ENCODE measurements at places on chromosomes 2 and 18. TPM values are rescaled to one million over a fixed set of nuclear protein-coding genes. Genes with fewer than 3 reads are reported as not detected.

DNA sequence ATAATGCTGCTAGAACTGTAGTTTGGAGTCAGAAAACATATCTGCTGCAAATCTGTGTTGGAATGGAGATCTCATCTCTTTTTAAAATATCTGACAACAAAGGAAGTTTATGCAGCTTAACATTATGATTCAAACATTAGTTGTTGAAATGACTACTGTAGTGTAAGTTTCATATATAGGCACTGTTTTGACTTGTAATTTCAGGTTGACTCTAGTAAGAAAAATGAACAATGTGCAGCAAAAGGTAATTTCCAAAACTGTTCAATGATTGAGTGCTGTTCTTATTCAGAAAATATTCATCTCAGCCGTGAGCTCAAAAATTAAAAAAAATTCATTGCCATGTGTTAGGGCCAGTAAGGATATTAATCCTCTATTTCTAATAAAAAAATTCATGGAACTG is 48.5 kb downstream of the CCDC138 start:
- no peak overlapping the region for H3K4me3 ChIP-seq
- no peak for DNase-seq
- peaks cover 2% of the 10 kb centered on the region for H3K36me3 ChIP-seq
- H3K27ac ChIP-seq: no peak overlapping the region
- no peaks in the 10 kb centered on the region for H3K27me3 ChIP-seq

- no peaks in the 10 kb centered on the region for H3K4me1 ChIP-seq
- no peaks in the 10 kb centered on the region for H3K27me3 ChIP-seq
- no peak for DNase-seq
- H3K27ac ChIP-seq: no peak overlapping the region
Measured at GRCh38 chr18:78779996-78780718, 199.5 kb upstream of the SALL3 start.

DNA sequence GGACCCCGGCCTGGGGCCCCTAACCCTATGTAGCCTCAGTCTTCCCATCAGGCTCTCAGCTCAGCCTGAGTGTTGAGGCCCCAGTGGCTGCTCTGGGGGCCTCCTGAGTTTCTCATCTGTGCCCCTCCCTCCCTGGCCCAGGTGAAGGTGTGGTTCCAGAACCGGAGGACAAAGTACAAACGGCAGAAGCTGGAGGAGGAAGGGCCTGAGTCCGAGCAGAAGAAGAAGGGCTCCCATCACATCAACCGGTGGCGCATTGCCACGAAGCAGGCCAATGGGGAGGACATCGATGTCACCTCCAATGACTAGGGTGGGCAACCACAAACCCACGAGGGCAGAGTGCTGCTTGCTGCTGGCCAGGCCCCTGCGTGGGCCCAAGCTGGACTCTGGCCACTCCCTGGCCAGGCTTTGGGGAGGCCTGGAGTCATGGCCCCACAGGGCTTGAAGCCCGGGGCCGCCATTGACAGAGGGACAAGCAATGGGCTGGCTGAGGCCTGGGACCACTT is 16.4 kb downstream of the EMX1 start:
- no peak overlapping the region for H3K4me3 ChIP-seq
- no peaks in the 10 kb centered on the region for H3K4me1 ChIP-seq
- no peak for DNase-seq
- no peak overlapping the region for H3K27ac ChIP-seq
- H3K36me3 ChIP-seq: no peaks in the 10 kb centered on the region

DNA sequence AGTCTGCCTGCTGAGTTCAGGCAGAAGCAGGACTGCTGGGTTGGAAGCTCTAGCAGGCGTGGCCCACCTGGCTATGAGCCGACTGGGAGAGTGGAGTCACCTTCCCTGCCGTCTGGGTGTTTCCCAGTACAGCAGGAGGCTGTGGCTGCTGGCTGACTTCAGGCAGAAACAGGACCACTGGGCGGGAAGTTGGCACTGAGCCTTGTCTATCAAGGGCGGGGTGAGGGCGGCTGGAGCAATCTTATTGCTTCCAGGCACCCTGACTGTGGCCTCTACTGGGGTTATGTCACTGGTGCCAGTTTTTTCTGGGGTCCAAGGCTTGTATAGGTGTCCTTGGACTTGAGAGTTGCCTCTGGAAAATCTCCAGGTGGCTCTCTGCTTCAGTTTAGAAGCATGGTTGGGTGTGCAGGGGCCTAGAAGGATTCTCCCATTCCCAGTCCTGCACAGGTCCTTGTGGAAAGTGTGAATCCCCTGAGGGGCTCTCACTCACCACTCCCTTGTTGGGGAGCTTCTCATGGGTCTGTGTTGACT is 30.5 kb downstream of the LTBP1 start:
- peaks cover 5% of the 10 kb centered on the region for H3K4me1 ChIP-seq
- no peak overlapping the region for H3K27ac ChIP-seq
- no peaks in the 10 kb centered on the region for H3K36me3 ChIP-seq
- peak; percentile 92 for DNase-seq
- no peak overlapping the region for H3K4me3 ChIP-seq
- no peaks in the 10 kb centered on the region for H3K27me3 ChIP-seq

DNA sequence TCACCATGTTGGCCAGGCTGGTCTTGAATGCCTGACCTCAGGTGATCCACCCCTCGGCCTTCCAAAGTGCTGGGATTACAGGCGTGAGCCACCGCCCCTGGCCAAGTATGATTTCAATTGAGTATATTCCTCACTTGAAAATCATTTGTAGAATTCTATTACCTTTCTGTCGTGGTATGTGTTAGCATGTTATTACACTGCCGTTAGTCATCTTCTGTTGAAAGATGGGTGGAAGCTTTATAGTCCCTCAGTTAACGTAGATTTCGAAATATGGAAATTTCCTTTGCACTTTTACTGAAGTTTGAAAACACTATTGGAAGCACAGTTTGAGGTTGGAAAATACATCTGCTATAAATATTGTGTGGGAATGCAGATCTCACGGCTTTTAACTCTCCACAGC is 14.7 kb downstream of the NIFK start:
- no peak overlapping the region for H3K27ac ChIP-seq
- H3K4me1 ChIP-seq: no peaks in the 10 kb centered on the region
- no peaks in the 10 kb centered on the region for H3K36me3 ChIP-seq
- H3K27me3 ChIP-seq: no peaks in the 10 kb centered on the region
- H3K4me3 ChIP-seq: no peak overlapping the region
- no peak for DNase-seq

UGT1A4 gene
- 446 TPM for polyA plus RNA-seq

- no peak overlapping the region for H3K27ac ChIP-seq
- no peaks in the 10 kb centered on the region for H3K4me1 ChIP-seq
- H3K27me3 ChIP-seq: no peaks in the 10 kb centered on the region
Measured at GRCh38 chr2:218513676-218514075, 54.5 kb downstream of the USP37 start.

IL36G gene
- polyA plus RNA-seq: not detected

Measured in liver (tissue), 10 donors.